Gastrocnemius medialis (tissue), 4 donors: ENCODE measurements at places on chromosomes 5 and 9.

DNA sequence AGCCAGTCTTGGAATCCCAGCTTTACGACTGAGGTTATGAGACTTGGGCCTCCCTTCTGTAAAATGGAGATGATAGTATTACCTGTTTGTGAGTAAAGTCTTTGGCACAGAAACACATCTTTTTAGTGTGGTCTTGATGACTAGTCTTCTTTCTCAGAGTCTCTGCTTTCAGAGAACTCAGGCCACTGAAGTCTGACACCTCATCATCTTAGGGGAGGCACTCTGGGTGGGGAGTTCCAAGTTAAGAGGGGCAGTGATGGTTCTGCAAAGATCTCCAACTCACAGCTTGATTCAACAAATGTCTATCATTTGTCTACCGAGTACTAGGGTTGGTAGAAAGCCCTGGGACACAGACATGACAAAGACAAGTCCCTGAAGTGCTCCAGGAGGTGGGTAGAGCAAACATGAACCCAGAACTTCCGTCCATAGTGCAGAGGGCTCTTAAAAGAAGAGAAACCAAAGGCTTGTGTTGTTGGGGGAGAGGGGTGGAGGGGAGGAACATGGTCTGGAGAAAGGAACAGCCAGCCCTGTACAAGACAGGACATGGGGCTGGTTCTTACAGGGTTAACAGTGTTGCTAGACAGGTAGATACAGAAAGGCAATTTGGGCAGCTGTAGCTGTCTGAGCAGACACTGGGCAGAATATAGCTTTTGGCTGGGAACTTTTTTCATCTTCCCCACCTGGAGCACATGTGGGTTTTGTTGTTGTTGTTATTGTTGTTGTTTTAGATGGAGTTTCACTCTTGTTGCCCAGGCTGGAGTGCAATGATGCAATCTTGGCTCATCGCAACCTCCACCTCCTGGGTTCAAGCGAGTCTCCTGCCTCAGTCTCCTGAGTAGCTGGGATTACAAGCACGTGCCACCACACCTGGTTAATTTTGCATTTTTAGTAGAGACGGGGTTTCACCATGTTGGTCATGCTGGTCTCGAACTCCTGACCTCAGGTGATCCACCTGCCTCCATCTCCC, 2.6 kb upstream of the CD14 start:
- no peak for DNase-seq

- DNase-seq: no peak
These were observed 49.1 kb downstream of the ARHGAP26 start for GRCh38 chr5:142819292-142819691.

GRCh38 chr9:87507576-87507975, 9.9 kb downstream of the DAPK1 start:
- DNase-seq: no peak

DNA sequence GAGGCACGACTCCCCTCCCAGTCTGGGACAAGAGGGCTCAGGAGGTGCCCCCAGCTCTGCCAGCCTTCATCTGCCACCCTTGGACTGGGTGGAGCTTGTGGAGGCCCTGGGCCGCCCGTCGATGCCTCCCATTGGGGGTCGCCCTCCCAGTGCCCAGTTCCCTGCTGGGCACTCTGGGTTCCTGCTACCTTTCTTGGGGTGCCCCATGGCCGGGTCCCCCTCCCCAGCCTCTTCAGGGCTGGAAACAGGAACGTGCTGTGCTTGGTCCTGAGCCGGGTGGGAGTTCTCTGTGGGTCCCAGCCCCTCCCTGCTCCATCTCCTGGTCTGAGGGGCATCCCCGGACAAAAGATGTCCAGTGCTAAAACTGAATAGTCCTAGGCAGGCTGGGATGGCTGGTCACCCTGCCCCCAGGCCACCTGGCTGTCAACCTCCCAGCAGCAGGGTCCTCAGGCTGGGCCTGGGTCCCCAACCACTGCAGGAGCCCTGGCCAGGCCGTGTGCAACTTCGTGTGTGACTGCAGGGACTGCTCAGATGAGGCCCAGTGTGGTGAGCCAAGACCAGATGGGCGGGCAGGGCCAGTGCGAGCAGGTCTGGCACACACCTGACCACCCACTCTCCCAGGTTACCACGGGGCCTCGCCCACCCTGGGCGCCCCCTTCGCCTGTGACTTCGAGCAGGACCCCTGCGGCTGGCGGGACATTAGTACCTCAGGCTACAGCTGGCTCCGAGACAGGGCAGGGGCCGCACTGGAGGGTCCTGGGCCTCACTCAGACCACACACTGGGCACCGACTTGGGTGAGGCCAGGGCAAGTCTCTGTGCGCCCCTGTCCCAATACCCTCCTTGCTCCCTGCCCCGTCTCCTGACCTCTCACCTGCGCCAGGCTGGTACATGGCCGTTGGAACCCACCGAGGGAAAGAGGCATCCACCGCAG, 784 bp downstream of the MAMDC4 start:
- no peak for DNase-seq

DNA sequence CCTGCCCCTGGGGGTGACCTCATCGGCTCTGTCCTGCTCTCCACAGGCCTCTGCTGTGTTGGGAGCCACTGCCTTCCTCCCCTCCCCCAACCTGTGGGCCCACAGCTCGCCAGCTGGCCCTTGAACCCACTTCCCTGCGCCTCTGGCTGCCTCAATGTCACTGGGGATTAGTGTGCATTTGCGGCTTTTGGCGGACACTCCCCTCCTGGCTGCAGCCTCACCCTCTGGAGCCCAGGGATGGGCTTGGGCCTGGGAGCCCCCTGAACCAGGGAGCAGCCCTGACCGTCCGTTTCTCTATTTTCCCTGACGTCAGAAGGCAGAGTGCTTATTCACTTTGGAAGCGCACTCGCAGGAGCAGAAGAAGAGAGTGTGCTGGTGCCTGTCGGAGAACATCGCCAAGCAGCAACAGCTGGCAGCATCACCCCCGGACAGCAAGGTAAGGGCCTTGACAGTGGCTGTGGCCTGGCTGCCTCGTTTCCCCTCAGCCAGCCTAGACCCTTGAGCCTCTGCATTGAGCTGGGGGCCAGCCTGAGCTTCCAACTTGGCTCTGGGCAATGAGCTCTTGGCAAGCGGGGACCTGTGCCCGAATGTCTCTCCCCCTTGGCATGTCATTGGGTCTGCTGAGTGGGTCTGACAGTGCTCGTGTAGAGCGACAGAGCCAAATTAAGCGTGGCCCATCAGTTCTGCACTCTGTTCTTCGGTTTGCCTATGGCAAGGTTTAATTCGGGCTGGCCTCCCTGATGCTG, 73.1 kb downstream of the RGS3 start:
- DNase-seq: peak; percentile 59

DNA sequence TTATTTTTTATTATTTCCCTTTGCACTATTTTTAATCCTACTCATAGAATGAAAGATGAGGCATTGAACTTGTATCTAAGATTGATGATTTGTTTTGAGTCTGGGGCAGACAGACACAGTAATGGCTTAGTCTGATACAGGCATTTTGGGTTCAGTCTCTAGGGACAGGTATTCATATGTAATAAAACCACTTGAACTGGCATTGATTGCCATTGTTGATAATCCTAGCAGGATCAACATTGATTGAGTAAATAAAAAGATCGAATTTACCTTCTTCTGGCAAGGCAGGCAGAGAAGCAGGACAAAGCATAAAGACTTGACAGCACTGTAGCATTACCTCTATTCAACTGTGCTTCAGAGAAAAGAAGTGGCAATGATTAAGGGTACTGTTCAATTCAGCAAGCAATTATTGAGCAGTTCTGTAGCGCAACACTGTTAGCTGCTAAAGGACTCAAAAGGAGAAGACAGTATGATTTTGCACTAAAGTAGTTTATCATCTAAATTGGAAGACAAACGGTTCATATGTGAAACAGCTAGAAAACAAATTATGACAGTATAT, 144.4 kb downstream of the COMMD10 start:
- no peak for DNase-seq

- no peak for DNase-seq
These were observed 1.2 kb upstream of the IL33 start for GRCh38 chr9:6214434-6214833.

DNA sequence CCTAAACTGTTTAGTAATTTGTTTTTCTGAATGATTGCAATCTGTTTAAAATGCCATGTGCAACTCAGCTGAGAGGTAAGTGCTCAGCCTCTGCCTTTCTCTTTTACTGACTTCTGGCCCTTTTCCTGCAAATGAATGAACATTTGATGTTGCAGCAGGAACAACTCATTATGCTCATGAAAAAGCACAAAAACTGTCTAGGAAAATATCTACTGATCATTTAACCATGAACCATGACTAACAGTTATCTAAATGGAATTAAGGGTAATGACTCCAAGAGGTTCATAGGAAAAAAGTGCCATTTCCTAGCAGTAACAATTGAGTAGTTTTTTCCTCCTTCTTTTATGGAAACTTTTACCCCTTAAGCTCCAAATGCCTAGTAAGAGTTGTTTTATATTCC, 70.6 kb upstream of the ANKH start:
- no peak for DNase-seq

DNA sequence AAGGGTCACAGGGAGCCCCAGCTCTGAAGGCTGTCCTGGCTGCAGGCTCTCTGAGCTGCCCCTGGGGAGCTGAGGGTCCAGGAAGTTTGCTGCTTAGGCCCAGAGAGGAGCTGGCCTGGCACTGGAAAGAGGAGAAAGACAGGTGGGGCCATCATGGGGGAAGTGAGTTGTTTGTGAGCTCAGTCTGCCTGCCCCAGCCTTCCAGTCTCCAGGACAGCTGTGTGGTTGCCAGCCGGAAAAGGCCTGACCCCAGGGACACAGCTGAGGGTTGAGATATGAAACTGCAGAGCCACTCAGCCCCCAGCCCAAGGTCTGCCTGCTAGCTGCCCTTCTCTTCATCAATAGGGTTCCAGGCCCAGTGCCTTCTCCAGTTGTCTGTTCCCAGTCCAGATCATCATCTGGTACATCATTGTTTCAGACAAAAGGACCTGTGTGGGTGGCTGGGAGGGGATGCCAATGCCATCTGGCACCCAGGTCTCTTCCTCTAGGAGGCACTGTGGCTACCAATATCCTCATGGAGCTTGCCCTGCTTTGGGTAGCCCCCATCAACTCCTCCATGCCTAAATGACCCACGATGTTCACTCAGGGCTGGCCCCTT, 4.3 kb upstream of the DDX41 start:
- DNase-seq: no peak

GRCh38 chr5:151275803-151276202, 22.8 kb downstream of the GM2A start:
- DNase-seq: no peak

DNA sequence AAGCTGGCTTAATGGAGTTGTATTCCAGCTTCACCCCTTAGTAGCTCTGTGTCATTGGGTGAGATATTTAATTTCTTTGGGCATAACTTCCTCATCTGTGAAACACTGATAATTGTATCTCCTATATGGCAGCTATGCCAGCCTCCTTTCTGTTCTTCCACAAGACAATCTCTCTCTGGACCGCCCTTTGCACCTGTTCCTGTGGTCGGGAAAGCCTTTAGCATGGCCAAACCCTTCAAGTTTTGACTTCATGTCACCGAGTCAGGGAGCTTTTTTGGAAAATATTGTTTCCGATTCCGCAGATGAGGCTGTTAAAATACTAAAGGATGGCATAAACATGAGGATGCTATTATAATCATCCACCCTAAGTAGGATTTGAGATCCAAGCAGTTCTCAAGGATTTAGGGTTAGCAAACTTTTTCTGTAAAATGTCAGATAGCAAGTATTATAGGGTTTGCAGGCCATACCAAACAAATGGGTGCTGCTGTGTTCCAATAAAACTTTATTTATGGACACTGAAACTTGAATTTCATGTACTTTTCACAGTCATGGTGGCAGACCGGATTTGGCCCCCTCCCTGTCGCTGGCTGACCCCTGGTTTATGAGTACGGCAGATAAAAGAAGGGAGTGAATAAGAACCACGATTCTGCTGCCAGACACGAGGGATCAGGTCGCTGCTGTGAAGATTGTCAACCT, 695 bp upstream of the NDFIP1 start:
- no peak for DNase-seq

DNA sequence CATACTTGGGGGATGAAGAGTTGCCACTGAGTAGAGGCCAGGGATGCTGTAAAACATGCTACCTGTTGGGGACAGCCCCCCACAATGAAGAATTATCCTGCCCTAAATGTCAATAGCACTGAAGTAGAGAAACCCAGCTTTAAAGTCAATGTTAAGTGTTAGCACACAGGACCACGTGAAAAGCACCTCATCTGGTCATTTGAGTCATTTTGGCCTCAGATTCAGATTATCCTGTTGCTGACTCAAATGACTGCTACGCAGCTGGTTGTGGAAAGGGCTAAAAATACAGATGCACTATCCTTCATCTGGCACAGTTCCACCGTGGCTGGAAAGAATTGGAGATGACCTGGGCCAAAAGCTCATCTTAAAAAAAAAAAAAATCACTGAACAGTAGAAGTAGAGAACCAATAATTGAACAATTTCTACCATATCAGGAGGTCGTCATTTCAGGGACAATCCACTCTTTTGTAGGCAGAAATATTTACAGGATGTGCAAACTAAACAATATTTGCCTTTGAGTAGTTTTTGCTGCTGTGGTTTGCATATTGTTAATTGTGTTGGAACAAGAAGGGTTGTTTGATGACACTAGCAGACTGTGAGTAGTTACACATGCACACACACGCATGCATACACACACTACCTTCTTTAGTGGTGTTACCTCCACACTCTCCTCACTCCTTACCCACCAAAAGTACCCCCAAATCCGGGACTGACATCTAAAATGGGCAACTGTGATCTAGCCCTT, 195.3 kb upstream of the KLF9 start:
- DNase-seq: peak; percentile 76

DNA sequence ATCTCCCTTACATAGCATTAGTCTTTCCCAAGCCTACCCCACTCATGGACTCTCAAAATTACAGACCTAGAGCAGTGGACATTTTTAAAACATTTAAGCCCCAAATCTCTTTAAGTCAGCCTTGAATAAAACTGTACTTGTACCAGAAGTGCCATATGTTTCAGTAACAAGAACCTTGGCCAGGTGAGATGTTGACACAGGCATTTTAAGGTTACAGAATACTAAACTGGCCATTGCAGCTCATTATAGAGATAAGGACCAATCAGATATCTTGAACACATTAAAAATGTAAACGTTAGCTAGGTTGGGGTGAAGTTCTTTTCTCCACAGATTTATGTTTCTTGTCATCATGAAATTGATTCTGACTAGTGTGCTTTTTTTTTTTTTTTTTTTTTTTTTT, 103.8 kb upstream of the MIER3 start:
- DNase-seq: no peak

GRCh38 chr5:73987915-73988314, 361.9 kb downstream of the ARHGEF28 start:
- DNase-seq: no peak

GRCh38 chr5:151773951-151774350, 2.2 kb downstream of the G3BP1 start:
- DNase-seq: no peak

DNA sequence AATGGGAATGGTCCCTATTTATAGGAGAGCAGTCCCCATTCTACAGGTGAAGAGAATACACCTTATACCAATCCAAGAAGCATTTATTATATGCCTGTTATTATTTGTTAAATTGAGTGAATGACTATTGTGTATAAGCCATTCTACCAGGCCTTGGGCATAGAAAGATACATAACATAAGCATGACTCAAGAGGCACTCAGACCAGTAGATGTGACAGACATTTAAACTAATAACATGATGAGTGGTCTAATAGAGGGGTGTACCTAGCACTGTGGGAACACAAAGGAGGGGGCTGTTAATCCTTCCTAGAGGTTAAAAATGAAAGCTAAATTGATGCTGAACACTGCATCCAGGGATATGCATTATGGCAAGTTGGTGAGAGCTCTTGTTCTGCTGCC, 145.0 kb upstream of the TNC start:
- DNase-seq: no peak

- no peak for DNase-seq
These were observed 63.6 kb downstream of the ADAMTS2 start for GRCh38 chr5:179281694-179282093.
